ENCODE measurements at places on chromosomes 16 and 17.

- no peak for DNase-seq
Observed at GRCh38 chr17:67050471-67051154, 6.3 kb downstream of the CACNG1 start.

DNA sequence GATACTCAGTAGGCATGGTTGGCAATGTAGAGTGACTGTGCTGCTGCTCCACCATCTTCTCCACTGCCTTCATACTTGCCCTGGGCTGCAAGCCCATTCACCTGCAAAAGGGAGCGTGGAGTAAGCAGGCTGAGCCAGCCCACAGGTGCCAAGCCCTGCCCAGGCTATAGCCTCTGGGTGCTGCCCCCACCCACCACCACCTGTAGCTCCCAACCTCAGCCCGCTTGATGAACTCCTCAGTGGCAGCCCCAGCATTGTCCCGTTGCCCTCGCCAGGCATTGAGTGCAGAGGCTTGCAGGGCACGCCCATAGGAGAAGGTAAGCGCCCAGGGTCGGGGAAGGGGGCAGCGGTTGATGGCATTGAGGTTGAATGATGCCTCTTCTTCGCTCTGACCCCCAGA lies 2.2 kb upstream of the PIGS start:
- no peak for DNase-seq

- no peak for DNase-seq
Observed at GRCh38 chr17:67216578-67217320, 28.2 kb downstream of the HELZ start.

DNA sequence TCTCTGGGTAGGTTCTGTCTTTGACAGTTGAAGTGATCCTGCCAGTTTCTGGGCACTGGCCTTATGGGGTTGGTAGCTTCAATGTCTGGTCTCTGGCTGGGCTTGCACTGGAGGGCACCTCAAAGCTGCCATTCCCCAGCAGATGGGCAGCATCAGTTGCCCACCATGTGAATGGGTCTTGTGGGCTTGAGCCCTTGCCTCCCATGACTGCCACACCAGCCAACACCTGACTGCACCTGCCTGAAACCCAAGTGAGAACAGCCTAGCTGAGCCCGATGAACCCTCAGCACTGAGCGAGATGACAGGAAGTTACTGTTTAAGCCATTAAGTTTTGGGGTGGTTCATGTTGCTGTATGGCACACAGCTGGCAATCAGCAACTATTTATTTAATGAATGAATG lies 69.1 kb upstream of the AXIN2 start:
- no peak for DNase-seq

- DNase-seq: no peak
Observed at GRCh38 chr17:57915985-57916757, 39.0 kb downstream of the CUEDC1 start.

DNA sequence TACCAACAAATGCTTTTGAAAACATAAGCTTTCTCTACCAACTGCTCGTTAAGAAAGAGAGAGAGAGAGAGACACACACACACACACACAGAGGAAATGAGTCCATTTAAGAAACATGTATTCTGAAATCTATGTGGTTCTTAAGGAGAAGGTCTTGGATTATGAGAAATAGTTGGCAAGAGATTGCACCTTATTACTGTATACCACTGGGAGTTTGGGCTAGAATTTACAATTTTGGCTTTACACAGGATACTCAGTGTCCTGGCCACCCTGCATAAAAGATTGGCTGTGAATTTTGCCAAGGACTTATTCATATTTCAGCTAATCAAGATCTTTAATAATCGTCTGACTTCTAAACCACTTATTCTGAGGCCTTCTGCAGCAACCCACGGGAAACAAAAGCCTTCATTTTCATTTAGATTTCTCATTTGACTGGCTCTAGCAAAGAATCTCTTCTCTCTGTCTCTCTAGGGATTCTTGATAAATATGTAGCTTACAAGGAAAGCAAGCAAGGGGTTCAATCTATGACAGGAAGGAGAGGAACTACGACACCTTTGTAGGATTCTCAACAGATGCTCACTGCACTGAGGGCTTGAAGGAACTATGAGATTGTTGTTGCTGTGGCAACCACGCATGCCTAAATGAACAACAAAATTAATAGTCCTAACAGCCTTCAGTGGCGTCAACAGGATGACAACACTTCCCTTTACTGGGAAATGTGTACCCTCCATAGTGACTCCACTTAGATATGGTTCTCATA lies 75.3 kb upstream of the GNAO1 start:
- DNase-seq: no peak
